ENCODE measurements at places on chromosomes 4 and X.

DNA sequence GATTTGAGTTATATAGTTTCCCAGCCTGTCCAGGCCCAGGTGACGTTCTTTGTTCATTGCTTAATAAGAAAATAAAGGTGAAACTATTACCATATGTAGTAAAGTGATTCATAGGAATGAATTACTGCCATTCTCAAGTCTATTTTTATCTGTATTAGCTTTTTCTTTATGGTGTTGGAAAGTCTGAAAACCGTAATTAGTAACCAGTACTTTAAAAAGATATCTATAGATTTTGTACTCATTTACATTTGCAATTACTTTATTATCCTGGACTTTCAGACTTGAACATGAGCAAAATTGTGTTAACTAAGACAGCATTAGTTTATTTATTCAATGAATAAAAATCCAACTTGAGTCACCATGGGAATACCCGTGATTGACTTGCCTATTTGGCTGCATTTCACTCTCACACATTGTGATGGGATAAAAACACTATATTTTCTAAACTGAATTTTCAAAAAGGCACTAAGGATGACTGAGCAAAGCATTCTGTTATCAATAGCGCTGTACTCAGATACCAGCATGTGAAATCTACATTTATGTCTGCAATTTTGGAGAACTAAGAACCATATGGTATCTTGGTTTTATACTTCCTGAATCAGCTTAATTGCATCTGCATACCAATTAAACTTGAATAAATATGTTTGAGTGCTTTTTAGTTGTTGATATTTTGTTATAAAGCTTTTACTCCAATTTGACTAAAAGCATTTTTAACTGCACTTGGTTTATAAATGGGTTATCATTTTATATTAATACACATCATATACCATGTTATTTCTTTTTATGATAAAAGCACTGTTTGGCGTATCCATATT lies 154.6 kb downstream of the CCSER1 start:
- no peak for DNase-seq

DNA sequence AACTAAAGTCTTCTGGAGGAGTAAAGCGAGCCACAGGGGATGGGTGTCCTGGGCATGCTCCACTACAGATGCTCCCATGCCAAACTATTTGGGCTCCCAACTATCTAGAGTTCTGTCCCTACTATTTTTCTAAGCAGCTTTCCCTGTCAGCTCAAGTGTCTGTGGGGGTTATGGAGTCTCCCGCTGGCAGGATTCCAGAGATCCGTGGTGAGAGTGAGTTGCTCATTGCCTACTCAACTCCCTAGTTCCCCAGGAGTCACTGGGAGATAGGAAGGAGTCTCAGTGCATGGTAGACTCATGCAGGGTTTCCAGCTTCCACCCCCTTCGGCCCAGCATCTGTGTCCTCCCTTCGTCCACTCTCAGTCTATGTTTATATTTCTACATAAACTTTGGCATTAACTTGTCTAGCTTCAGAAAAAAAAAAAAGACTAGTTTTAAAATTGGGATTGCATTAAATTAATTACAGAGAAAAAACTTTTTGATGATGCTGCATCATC lies 55.1 kb upstream of the INPP4B start:
- DNase-seq: no peak

GRCh38 chr4:174244441-174244840 lies 39.0 kb downstream of the FBXO8 start:
- DNase-seq: no peak

DNA sequence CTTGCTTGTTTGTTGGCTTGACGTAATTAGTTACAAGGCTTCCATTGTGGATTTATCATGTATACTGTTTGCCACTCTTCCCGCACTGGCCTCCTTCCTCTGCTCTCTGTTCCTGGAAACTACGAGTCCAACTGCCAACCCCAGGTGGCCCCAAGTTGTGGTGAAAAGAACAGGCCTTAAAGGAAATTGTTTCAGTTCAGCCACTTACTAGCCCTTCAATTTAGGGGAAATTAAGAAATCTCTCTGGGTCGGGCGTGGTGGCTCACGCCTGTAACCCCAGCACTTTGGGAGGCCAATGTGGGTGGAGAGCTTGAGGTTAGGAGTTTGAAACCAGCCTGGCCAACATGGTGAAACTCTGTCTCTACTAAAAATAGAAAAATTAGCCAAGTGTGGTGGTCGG lies 28.0 kb downstream of the RBM47 start:
- DNase-seq: no peak

DNA sequence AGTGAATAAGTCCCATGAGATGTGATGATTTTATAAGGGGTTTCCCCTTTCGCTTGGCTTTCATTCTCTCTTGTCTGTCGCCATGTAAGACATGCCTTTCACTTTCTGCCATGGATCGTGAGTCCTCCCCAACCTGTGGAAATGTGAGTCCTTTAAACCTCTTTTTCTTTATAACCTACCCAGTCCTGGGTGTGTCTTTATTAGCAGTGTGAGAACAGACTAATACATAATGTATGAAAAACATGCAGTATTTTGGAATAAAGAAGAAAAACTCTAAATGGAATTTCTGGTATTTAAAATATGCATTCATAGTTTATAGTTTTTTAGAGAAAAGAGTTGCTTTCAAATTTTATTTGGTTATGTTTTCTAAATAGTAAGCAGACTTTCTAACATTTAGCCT lies 360.7 kb downstream of the PCDH7 start:
- no peak for DNase-seq

DNA sequence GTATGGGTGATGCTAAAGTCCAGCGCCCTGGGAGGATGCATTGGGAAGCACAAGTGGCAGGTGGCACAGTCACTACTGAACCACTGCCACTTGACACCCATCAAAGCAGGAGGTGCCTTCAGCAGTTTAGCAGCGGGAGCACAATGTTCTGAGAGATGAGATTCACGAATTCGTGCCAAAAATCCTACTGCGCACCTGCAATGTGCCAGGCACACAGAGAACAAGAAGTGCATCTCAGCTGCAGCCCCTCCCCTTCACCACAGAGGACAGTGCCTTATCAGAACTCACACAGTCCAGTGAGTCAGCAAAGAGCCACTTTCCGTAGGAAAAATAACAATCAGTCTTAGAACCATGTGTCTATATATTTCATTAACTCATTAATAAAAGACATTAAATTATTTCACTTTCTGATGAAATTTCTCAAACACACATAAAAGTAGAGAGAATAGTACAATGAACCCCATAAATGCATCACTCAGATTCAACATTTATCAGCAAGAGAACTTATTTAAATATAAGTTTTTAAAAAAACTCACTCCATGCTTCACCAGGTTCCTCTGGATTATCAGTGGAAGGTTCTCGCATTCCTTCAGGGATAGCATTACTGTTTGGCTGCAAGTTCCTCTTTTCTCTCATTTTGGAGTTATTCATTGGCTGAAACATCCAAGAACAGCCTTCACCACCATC lies 47.0 kb downstream of the BEND2 start:
- DNase-seq: no peak

GRCh38 chr4:8493484-8493883 lies 52.9 kb downstream of the TRMT44 start:
- no peak for DNase-seq

DNA sequence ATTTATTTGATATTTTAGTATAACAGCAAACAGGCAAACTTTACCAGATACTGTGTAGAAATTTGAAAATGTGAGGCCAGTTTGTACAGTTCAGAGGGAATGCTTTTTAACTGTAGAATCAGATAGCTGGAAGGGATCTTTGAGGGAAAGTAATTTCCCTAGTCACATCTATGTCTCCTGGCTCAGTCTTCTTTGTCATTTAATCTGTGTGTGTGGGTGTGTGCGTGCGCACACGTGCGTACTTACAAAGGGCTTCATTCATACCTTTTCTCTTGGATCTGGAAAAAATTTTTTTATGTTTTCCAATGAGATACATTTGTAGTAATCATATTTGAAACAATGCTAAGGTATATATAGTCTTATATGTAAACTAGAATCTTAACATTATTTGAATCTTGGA lies 44.6 kb downstream of the IL13RA1 start:
- no peak for DNase-seq

- no peak for DNase-seq
Observed at GRCh38 chr4:1732911-1733310, 11.6 kb downstream of the TACC3 start.

DNA sequence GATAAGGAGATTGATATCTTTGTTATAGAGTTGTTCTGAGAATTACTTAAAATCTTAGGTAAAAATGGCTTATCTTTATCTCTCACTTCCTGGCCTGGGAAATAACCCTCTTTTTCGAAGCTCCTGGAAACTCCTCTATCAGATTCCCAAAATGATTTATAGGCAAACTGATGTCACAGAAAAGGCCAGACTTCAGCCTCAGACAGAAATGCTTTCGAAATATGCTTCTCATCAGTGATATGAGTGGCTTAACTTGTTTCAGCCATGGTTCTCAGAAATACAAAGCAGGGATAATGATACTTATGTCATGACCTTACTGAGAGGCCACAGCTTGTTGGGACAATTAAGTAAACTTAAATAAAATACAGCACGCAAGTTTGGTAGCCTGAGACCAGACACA lies 85.3 kb upstream of the HS3ST1 start:
- DNase-seq: no peak

DNA sequence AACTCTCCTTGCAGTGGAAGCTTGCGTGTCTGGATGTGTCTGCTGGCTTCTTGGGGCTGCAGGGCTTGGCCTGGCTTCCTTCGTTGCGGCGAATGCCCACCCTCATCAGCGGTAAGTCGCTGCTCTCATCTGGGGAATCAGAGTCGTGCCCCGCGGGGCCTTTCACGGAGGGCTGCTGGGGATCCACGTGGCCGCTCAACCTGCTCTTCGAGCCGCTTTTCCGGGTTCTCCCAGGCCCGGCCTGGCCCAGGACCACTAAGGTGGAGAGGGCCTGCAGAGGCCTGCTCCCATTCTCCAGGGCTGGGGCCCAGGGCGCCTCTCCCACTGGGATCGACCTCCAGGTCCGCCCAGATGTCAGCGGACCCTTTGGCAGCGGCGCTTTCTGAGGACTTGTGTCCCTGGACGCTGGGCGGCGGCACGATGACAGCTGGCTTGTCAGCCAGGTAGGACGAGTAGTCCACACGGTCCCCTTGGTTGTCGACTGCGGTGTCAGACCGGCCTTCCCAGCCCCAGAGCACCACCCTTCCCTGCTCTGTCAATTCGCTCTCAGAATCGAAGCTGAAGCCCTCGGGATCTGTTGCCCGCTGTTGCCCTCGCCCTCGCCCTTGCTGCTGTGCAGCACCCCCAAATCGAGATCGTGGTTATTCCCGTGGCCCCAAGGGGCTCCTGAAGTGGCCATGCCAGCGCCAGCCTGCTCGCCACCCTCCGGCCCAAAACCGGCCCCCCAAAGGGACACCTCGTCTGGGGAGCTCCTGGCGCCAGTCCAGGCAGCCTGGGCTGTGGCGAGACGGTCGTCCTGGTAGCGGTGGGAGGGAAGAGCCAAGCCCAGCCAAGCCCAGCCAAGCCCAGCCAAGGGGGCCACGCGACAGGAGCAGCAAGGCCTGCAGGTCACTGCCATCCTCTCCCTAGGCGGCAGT lies 37.8 kb upstream of the NHSL2 start:
- DNase-seq: no peak

DNA sequence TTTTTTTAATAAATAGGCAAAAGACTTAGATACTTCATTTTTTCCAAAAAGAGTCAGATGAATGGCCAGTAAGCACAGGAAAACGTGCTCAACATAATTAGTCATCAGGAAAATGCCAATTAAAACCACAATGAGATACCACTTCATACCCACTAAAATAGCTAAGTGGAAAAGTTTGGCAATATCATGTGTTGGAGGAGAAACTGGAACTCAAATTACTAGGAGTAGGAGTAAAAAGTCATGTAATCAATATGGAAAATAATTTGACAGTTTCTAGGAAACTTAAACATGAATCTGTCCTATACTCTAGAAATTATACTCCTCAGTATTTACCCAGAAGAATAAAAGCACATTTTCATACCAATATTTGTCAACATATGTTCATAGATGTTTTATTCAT lies 449.8 kb downstream of the INPP4B start:
- DNase-seq: no peak

DNA sequence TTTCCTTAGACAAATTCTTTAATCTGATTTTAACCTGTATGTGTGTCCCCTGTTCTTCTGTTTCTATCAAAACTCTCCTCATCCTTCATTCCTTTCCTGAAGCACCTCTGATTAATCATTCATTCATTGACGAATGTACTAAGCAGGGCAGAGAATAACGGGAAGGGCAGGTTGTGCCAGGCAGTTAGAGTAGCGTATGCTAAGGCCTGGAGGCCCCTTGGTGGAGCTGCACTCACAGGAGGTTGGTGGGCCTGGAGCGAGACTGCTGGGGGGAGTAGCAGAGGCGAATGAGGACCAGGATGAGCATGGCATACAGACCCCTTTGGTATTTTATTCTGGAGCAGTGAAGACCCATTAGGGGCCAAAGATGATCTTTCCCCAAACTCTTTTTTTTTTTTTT lies 22.5 kb downstream of the PTTG2 start:
- DNase-seq: no peak
